Brain (organoid and tissue), 16 donors: ENCODE measurements at places on chromosomes 3 and 15.

DNA sequence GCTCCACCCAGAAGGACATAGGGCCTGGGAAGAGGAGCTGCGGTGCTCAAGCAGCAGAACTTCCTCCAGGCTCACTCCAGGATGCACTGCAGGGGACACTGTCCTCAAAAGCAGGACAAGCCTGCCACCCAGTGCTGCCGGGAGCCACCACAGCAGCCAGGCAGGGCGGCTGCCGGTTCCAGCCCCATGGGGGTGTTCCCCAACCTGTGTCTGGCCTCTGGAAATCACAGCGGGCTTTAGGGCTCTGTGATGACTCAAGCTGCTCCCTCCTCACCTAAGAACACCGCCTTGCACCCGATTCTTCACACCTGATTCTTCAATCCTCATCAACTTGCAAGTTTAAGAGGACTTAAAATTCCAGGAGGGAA lies 71.9 kb upstream of the SLC6A11 start:
- peak; percentile 30 for DNase-seq

- no peak for DNase-seq
These were observed 180.0 kb downstream of the ERC2 start for GRCh38 chr3:56288258-56288657.

DNA sequence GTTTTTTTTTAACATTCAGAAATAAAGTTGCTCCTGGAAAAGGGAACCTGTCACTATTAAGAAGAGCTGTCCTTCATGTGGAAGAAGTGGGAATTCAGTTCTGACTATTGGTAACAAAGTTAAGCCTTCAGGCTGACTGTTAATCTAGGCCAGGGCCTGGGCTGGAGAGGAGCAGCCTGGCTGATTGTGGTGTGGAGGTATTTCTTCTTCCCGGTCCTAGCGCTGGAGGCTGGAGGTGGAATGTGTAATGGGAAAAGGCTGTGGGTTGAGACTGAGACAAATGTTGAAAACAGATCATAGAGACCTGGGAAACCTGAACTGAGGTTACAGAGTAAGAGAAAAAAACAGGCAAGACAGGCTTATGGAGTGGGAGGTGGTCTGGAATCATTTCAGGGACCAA lies 23.8 kb upstream of the SH3BP5 start:
- DNase-seq, result no peak

GRCh38 chr3:148937467-148938255 lies 53.7 kb upstream of the GYG1 start:
- no peak for DNase-seq

GRCh38 chr3:118495206-118495605 lies 539.4 kb downstream of the IGSF11 start:
- DNase-seq, result no peak
